RWPE2 (cell line): ENCODE measurements at places on chromosomes 13 and 19.

GRCh38 chr13:40592035-40592434, 74.4 kb downstream of the FOXO1 start:
- DNase-seq: no peak

DNA sequence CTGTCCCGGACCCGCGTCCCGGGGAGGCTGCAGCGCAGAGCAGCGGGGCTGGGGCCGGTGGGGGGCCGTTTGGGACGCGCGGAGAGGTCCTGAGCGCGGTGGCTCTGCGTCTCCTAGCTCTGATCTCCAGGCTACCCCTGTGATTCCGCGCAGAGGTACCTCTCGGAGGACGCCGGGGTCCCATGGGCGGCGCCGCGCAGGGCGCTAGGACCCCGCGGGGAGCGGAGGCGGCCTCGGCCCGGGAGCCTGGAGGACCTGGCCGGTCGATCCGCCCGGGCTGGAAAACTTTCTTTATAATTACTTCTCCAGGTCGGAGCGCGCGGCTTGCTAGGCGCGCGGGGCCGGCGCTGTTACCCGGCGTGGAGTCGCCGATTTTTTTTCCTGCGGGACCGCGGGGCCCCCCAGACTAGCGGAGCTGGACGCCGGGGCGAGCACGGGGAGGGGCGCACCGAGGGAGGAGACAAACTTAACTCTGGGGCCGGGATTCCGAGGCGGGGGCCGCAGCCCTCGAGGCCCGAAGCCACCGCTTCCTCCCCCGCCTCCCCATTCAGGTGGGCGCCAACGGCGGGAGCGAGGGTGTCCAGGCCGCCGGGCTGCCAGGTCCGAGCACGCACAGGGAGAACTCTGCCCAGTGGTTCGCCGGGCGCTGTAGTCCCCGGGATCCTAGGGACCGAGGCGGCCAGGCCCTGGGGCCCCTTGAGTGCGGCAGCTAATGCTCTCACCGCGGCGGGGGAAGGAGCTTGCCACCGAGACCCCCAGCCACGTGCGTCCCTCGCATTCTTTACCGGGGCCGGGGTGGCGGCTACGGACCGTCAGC, 848 bp upstream of the CEBPA start:
- DNase-seq: peak; percentile 70

- no peak for DNase-seq
Observed at GRCh38 chr13:72384879-72385278, 342.6 kb downstream of the MZT1 start.

- DNase-seq: no peak
Observed at GRCh38 chr13:98942485-98942884, 35.4 kb downstream of the DOCK9 start.

DNA sequence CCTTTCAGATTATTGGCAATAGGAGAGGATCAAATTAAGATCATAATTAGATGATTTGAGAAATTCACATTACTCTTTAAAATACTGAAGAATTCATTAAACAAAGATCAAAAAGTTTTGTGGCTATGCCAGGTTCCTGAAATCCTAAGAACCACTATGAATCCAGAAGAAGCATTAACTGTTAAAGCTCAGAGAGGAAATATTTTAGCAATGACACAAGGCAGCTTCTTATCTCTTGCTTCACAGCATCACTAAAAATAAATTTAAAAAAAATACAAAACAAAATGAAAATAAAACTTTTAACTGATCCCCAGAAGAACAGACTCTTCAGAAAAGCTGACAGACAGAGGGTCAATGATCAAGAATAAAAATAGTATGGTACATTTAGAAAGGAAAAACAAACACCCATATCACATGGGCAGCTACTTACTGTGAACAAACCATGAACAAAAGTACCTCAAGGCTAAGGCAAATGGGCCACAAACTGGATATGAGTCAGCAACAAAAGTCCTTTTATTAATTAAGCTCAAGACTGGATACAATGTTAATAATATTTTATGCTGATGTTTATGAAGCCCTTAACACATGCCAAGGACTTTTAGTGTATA, 19.6 kb downstream of the RNF6 start:
- DNase-seq: no peak

- DNase-seq: no peak
Observed at GRCh38 chr13:31227870-31228269, 28.1 kb downstream of the B3GLCT start.

DNA sequence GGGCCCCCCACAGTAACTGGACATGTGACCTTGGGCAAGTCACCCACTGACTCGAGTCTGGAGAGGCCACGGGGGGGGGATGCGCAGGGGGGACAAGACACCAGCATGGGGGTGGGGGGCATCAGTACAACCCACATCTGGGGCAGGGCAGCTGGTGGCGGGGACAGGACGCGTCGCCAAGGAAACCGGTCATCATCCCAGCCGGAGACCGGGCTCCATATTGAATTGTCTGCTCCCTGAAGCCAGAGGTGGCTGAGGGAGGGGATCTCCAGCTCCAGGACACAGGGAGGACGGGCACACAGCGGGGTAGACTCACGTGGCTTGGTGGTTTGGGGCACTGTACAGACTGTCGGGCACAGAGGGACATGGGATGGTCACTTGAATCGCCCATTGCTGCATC, 11.4 kb downstream of the ONECUT3 start:
- DNase-seq: no peak

DNA sequence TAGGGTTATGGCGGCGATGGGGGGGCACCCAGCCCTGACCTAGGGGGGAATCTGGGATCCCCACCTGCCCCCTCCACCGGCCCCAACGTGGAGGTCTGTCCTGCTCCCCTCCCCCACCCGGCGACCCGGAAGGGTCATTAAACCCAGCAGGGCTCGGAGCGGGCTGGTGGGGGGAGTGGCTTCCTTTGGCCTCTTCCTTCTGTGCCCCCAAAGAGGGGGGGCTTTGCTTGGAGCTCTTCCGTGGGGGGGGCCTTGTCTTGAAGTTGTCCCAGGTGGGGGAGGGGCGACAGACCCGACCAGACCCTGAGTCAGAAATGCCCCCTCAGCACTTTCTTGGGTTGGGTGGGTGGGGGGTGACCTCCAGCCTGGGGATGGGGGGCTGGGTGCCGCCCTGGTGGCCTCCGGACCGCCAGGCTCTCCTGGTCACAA, 1.5 kb downstream of the ARID3A start:
- DNase-seq: peak; percentile 60

DNA sequence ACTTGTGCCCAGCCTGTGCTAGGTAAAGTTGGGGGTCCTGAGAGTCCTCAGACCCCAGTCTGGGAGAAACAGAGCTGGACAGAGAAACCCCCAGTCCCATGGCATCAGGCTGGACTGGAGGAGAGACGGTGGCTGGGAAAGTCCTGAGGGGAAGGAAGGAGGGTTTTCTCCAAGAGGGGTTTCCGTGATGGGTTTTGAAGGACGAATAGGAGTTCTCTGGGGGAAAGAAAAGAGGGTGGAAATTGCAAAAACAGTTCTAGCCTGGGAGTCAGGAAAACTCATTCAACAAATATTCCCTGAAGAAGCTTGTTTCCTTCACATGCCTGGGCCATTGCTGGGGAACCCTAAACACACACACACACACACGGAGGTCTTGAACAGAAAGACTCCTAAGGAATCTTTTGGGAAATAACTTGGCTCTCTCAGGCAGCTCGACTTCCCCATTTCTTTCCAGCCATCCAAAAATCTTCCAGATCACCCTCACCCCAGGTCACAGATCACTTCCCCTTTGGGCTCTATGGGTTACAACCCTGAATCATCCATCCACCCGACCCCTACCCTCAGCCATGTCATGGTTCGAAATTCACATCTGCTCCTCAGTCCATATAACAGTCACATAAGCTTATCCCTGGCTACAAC, 47.5 kb downstream of the COLGALT1 start:
- no peak for DNase-seq

DNA sequence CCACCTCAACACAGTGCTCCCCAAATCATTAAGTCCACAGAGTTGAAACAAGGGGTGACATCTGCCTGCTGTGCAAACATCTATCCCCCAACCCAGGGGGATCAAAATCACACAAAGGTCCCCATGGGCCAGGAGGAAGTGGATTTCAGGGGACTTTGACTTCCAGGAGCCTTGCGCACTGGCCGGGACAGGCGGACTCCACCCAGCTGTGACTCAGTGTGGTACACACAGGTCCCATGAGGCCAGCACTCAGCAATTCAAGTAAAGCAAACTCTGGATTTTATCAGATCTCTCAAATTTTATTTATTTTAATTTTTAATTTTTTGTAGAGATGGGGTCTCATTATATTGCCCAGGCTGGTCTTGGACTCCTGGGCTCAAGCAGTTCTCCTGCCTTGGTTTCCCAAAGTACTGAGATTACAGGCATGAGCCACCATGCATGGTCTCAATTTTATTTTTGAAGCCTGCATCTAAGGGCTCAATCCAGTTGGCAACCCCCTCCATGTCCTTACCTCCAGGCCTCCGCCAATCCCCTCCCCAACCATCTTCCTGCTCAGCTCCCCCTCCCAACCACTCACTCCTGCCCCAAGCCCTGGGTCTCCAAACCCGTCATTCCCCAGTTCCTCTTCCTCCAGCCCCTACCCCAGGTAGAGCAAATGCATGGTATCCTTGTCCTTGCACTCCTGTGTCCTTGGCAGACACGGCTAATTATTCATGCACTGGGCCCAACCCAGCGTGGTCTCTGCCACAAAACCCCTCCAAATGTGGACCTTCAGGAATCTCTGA, 18.2 kb downstream of the ARHGAP33 start:
- DNase-seq: no peak

- DNase-seq: no peak
Observed at GRCh38 chr13:97359181-97360057, 74.5 kb upstream of the RAP2A start.

DNA sequence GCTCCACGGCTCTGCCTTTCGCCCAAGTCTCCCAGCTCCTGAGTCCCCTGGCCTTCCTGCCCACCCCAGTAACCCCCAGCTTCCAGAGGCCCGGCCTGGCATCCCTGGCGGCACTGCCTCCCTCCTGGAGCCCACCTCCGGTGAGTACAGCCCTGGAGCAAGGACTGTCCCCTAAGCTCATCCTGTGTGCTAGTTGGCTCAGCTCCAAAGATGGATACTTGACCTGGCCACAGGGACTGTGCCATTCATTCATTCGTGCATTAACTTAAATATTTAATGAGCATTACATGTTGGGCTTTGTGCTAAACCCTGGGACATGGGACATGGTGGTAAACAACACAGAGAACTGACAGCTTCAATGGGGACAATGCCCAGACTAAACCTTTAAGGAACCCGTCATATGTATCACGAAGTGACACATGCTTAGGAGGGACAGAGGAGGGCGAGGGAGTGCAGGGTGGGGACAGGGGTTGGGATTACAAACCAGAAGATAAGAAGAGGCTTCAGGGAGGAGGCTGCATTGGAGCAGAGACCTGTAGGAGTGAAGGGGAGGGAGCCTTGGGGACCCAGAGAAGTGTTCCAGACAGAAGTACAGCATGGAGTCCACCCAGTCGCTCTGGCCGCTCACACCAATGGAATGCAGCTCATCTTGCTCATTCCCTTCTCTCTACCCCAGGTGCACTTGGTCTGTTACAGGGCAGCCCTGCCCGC, 6.9 kb upstream of the OVOL3 start:
- no peak for DNase-seq

- no peak for DNase-seq
Observed at GRCh38 chr13:114288157-114288591, 6.8 kb downstream of the UPF3A start.

DNA sequence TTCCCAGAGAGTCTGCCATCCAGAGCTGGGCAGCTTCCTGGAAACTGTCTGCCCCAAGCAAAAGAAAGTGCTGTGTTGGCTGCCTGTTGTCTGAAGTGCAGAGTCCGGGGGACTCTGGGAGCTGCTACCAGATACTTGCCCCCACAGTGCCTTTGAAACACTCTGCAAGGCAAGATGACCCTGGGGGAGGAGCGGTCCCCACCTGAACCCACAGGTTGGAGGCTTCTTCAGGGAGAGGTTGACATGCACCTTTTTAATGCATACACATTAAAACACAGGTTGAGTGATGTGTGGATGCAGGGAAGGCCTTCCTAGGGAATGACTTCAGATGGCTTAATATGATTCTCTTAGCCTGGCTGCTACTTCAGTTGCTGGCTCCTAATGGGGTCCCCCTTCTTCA, 479.5 kb downstream of the ZNF536 start:
- no peak for DNase-seq

GRCh38 chr13:50401721-50402465, 386.6 kb downstream of the KCNRG start:
- DNase-seq: no peak

DNA sequence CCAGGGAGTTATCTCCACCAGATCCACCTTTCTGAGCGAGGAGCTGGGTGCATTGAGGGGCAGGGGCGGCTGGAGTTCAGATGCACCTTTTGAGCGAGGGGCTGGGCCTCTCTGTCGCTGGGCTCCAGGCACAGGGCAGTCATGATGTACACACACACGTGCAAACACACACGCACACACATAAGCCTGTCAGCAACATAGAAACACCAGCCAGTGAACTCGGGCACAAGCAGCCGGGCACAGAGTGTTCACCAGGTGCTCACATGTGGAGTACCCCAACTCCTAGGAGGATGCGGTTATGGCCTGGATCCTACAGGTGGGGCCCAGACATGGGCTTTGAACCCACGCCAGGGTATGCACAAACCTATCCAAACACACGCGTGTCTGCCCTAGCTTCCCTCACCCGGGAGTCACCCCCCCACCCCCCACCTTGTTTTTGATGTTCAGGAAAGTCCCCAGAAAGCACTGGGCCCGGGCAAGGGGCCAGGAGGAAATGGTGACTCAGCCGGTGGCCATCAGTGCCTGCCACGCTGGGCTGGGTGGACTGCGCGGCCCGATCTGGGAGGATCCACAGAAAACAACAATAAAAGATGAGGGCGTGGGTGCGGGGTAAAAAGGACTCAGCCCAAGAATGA, 13.3 kb downstream of the ARRDC2 start:
- no peak for DNase-seq

GRCh38 chr13:27919659-27919933, 204 bp upstream of the PDX1 start:
- DNase-seq: no peak

DNA sequence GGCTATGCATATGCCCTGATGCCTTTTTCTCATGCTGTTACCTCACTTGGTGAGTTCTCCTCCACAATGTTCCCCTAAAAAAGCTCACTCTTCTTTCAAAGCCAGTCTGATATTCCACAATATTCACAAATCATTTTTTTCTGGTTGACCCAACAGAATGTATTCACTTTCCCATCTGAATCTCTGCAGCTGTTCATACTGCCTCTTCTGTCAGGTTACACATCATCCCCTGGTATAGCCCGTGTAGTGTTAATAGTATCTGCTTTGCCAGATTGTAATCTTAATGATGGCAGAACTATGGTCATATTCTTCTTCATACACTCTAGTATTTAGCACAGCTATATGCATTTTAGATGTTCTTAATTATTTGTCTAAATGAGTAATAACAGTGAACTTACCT, 544.3 kb downstream of the EFNB2 start:
- no peak for DNase-seq
